ENCODE measurements at places on chromosomes 13 and 19.

DNA sequence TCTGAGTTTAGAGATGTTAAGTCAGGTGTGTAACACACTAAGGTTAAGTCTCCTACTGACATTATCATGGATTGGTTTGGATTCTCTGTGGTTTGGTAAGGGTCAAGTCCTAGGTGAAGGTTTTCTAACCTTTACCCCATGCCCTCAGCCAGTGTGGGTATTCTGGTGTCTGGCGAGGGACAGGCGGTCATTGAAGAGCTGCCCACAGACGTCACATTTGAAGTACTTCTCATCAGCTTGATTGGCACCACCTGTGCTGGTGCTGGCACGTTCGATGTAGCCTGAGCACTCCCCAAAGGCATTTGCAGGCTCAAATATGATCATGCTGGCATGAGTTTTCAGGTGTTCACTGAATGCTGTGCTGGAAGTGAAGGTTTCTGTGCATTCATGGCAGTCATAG is 27.0 kb downstream of the PEG3 start:
- no peak for DNase-seq

DNA sequence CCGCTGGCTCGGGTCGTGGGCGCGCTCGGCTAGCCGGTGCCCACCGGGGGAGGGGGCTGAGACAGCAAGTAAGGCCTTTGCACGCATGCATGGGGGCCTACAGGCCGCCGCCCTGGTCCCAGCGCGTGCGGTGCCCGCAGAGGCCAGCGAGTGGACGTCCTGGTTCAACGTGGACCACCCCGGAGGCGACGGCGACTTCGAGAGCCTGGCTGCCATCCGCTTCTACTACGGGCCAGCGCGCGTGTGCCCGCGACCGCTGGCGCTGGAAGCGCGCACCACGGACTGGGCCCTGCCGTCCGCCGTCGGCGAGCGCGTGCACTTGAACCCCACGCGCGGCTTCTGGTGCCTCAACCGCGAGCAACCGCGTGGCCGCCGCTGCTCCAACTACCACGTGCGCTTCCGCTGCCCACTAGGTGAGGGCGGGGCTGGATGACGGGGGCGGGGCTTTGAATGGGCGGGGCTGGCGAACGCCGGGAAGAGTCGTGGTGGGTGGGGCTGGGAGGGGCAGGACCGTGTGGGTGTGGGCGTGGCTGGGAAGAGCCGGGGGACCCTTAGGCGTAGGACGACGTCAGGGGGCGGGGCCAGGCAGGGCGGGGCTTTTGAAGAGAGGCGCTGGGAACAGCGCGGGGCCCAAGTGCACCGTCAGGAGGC is 2.1 kb downstream of the CILP2 start:
- peak; percentile 36 for DNase-seq

- DNase-seq = no peak
These were observed 128.6 kb upstream of the TNFSF11 start for GRCh38 chr13:42445354-42445753.

DNA sequence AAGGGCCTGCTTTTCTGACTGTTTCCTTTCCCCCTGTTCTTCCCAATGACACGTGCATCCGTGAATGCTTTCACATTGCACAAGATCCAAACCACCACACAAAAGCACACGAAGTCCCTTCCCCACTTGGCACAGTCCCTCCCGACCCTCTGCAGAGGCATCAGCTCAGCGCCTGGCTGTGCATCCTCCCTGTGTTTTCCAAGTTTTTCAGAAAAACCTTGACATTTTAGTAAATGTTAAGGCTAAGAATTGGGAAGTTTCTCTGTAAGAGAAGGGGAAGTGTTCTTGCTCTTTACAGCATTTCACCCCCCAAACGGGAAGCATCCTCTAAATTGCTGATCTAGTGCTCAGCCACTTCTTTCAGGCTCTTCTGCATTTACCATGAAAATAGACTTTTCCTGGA is 94.5 kb upstream of the TM9SF2 start:
- DNase-seq = no peak

DNA sequence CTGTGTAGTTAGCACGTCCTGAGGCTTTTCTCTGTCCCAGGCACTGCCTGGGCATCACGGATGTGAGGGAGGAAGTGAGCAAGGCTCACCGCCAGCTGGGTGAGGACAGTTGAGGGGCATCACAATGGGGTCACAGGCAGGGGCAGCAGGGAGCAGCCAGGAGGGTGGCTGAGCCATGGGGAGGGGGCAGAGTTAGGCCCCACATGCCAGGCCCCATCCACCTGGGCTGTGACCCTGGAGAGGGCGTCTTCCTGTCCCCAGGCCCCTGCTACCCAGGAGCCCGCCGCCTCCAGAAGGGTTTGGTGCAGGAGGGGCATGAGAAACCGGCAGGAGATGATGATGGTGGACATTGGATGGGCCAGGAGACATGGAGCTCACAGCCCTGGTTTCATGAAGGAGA is 56.8 kb upstream of the F7 start:
- no peak for DNase-seq

GRCh38 chr13:60164234-60164889 is 634 bp upstream of the DIAPH3 start:
- DNase-seq = no peak

DNA sequence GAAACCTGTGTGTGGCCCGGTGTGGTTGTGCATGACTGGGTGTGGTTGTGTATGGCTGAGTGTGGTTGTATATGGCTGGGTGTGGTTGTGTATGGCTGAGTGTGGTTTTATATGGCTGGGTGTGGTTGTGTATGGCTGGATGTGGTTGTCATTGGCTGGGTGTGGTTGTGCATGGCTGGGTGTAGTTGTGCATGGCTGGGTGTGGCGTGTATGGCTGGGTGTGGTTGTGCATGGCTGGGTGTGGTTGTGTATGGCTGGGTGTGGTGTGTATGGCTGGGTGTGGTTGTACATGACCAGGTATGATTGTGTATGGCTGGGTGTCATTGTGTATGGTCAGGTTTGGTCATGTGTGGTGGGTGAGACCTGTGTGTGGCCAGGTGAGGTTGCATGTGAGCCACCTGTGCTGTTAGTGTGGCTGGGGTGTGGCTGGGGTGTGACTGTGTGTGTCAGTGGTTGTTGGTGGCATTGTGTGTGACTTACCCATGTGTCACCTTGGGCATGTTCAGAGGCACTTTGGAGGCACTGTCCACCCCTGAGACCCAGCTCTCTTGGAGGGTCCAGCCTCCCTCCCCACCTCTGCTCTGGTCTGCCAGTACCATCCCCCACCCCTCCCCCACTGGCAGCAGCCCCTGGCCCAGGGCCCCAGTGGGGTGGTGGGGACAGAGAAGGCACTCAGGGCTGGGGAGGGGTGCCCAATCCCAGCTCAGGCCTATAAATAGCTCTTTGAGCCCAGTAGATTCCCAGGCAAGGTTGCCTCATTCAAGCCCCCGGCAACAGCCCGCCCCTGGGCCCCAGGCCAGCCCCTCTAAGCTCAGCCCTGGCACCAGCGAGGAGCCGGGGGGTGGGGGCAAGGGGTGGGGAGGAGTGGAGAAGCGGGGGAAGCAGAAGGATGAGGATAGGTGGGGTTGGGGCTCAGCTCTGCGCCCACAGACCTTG is 3.9 kb upstream of the NCAN start:
- DNase-seq = no peak

DNA sequence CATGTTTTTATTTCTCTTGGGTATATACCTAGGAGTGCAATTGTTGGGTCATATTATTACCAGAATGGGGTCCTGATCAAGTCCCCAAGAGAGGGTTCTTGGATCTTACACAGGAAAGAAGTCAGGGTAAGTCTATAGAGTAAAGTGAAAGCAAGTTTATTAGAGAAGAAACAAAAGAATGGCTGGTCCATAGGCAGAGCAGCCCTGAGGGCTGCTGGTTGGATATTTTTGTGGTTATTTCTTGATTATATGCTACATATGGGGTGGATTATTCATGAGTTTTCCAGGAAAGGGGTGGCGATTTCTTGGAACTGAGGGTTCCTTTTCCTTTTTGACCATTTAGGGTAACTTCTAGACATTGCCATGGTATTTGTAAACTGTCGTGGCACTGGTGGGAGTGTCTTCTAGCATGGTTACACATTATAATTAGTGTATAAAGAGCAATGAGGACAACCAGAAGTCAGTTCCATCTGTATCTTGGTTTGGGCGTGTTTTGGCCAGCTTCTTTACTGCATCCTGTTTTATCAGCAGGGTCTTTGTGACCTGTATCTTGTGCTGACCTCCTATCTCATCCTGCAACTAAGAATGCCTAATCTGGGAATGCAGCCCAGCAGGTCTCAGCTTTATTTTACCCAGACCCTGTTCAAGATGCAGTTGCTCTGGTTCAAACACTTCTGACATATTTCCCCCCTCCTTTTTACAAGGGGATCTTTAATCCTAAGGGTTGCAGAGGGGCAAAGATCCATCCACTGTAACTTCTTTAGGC is 41.1 kb downstream of the CEACAM1 start:
- DNase-seq = no peak

DNA sequence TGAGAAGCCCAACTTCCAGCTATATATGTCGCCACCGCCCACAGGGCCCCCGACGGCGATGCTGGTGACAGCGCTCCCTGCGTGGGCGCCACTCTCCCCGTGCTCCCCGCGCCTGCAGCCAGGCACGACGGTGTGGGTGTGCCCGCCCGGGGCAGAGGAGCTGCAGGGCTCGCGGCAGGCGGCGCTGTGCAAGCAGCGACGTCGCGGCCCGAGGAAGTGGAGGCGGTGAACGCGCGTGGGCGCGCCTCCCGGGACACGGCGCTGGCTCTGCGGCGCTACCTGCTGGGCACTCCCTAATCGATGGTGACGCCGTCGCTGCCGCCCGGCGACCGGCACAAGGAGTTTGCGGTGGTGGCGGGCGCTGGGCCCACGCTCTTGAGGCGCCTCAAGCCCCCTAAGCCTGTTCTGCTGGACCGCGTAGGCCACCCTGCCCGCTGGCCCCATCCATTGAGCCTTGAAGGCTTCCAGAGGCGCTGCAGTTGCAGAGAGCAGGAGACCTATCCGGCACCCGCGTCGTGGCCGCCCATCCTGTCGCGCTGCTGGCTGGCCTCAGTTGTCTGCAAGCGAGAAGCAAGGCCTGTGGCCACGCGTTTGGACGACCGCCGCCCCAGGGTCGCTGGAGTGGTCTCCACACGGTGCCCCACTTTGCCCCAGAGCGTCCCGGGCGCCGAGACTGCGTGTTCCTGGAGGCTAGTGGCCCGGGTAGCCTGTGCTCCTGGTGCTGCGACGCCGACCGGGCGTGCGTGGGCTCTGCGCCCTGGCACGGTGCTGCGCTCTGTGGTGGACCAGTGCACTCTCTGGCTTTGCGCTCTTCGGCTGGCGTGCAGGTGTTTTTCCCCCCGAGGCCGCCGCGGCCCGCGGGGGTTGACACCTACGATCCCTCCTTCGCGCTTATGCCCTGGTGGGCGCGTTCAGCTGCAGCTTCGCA is 23.1 kb downstream of the LRFN3 start:
- DNase-seq = no peak
